Activated CD8-positive, alpha-beta memory T cell treated with anti-CD3 and anti-CD28 coated beads for 4 hours (primary cell): ENCODE measurements at places on chromosomes 6 and 20.
A peak's percentile ranks its signal among the peaks of the same experiment; 100 is the strongest.

DNA sequence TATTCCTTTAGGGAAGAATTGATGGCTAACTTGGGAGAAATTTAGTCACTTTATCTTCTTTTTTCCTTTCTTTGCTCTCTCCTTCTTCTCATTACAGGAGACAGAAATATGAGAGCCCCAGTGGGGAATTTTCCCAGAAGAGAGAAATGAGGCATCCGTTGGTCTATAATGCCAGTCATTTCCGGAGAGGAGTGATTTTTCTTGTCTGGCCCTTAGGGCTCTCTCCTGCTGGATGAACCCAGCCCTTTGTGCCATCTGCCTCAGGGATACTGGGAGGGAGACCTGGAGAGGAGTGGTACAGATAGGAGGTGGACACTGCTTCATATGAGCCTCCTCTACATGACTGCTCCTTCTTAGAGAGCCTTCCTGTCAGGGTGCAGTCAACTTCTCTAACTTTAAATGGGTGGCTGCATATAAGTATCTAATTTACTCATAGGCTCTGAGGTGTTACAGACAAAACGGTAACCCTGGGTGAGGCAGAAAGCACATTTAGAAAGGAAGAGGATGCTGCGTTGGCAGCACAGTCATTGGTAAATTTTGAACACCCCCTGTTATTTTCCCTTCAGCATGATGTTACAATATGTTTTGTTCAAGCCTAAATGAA is 21.9 kb downstream of the RIMS1 start:
- DNase-seq: no peak

GRCh38 chr6:74749211-74750147 is 456.4 kb downstream of the COL12A1 start:
- DNase-seq: no peak

DNA sequence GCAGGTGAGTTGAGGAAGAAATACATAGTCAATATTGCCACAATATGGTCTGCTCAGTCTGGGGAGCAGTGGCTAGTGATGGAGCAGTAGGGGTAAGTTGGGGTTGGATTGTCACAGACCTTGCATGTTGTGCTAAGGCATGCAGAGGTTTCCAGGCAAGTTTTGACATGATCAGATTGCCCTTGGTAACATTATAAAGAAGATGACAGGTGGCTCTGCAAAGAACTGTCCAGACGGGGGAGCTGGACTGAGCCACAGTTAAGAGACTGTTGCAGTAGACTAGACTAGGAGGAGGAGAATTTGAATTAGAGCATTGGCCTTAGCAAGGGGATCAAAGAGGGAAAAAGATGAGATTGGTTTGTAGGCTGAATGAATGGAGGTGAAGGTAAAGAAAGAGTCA is 23.4 kb downstream of the ATRN start:
- no peak for DNase-seq

- DNase-seq: peak; percentile 71
Measured at GRCh38 chr6:85482905-85483700, 33.2 kb downstream of the NT5E start.

GRCh38 chr20:23520185-23520584 is 29.3 kb downstream of the CST8 start:
- DNase-seq: no peak

DNA sequence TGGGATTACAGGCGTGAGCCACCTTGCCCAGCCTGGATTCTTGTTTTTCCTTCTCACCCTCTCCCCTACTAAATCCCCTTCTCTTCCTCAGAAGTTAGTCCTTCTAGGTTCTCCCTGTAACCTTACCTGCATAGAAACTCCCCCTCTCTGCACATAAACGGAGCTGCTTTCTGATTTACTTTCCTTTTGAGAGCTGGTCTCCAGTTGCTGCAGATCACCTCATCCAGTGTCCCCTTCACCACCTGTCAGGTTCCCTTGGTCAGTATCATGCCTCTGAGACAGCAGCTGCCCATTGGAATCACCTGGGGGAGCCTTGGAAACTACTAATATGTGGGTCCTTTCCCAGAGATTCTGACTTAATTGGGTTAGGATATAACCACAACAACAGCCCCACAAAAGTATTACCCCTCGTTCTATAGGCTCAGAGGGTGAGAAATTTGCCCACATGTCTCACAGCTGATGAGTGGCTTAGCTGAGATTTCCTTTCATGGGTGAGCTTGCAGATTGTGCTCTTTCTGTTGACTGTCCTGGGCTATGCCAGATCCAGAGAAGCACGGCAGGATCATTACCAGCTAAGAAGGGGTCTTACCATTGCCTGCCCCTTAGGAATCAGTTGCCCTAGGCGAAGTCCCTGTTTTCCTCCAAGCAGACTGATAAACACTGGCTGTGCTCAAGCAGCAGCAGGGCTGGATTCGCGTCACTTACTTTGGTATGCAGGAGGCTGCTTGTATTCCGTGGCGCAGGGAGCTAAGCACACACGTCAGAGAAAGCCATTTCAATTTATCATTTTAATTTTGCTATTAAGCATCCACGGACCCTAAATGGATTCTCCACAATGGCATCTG is 51.3 kb downstream of the AKAP12 start:
- DNase-seq: no peak

DNA sequence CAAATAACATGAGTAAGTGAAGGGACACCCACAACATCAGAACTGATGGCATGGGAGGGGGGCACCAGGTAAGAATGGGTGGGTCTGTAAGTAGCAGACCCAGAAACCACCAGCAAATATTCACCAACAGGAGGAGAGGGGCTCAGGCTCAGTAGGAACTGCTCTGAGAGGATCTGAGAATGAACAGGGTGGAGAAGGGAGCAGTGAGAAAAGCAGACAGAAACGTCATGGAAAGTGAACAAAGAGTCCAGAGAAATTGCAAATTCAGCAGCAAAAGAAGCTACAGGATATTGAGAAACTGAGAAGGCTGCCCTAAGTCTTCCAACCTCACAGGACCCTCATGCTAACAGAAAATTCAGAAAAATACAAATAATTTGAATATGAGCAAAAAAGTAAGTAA is 121.3 kb downstream of the KIF16B start:
- DNase-seq: no peak

DNA sequence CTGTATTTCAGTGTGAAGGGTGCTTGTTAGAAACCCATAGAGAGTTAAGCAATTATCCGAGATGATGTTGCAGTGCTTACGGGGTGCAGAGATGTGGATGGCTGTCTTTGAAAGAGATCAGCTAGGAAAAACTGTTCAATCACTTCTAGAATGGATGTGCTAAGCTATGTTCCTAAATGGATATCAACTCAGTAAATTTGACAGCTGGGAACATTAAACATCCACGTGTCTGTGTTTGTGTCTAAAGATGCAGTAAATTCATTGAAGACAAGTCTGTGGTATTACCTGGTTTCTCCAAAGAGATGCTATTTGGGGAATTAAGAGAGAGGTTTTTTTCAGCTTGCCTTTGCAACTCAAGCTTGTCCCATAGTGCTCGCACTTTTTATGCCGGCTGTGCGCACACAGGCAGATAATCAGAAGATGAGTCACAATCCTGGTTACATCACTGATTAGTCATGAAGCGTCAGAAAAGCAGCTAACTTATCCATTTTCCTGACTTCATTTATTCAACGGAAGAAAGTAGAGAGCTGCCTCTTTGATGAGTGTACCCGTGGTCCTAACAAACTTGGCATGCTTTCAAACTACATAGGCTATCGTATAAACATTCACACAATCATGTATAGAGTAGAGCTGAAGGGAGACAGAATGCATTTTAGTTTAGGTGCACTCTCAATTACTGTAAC is 691.7 kb upstream of the SLC35B3 start:
- DNase-seq: no peak

DNA sequence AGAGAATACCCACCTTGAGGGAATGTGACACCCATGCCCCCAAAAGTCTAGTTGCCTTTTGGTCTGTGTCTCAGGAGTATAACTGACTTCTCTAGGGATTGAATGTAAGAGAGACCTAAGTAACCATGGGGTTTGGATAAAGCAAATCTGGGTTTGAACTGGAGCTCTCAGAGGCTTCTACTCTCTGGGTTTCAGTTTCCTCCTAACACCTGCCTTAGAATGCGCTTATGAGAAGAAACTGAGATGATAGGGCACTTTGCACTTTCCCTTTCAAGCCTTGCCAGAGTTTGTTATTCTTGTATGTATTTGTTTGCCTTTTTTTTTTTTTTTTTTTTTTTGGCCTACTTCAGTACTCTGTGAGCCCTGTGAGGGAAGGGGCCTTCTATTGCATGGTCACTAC is 19.4 kb downstream of the SDHAF4 start:
- DNase-seq: no peak

DNA sequence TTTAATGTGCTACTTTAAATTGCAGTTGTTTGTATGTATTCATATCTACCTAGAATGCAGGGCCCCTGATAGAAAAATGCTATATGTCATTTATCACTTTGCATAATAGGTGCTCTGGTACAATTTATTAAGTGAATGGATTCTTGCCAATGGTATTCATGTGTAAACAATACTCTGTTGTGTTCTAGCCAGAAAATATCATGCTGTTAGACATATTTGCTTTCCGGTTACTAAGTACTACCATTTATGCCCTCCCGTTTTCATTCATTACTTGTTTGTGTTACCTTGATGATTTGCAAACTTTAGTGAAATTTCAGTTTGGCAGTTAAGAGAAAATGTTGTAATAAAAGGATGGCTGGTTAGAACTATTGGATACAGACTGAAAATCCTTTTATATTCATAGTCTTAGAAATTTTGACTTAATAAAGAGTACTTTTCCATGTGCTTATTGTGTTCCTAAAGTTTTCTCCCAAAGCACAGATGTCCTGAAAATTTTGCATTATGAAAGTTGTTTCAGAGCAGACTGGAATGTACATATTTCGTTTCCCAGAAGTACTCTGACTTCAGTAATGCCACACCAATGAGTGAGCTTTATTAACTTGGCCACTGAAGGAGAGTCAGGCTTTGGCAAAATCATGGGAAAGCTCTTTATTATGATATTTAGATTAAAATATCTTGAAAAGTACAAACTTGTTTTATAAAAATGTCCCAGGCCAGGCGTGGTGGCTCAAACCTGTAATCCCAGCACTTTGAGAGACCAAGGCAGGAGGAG is 31.5 kb downstream of the RPF2 start:
- no peak for DNase-seq

DNA sequence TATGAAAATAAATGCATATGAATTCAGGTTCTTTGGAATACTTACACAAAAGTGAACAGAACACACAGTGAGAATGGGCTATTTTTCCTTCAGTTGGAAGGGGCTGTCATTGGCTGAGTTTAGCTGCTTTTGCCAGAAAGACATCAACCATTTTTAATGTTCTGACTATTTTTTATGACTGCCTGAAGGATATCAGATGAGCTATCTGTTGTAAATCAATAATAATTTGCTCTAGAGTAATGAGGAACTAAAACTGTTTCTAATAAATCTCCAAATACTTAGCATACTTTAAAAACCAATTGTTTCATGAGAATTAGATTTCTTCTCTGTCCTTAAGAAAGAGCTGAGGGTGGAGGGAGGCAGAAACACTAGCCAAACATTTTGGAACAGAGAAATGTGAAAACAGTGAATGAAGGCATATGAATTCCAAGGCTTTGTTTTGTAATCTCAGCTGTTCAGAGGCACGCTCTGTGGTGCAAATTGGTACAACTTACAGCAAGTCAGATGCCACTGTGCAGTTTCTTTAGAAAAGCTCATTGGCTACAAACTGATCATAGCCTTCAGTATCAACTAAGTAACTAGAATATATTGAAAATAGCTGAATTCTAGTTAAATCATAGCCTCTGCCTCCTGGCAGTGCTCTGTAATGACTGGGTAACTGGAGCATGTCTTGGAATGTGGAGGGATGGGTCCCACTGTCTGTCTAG is 228.9 kb upstream of the JAG1 start:
- no peak for DNase-seq

- DNase-seq: no peak
Measured at GRCh38 chr6:116550796-116551195, 2.8 kb upstream of the CALHM4 start.

DNA sequence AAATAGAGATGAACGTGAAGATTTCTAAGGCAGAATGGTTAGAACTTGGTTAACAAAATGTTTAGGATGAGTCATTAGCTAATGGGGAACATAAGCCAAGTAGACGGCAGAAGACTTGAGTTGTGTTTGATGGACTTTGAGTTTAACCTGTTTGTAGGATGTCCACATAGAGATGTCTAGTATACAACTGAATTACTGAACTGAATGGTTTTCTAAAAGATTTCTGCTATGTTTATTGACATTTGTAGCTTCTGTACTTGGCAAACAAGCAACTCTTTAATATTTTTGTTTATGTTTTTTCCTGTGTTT is 54.5 kb upstream of the DYNLRB1 start:
- no peak for DNase-seq

DNA sequence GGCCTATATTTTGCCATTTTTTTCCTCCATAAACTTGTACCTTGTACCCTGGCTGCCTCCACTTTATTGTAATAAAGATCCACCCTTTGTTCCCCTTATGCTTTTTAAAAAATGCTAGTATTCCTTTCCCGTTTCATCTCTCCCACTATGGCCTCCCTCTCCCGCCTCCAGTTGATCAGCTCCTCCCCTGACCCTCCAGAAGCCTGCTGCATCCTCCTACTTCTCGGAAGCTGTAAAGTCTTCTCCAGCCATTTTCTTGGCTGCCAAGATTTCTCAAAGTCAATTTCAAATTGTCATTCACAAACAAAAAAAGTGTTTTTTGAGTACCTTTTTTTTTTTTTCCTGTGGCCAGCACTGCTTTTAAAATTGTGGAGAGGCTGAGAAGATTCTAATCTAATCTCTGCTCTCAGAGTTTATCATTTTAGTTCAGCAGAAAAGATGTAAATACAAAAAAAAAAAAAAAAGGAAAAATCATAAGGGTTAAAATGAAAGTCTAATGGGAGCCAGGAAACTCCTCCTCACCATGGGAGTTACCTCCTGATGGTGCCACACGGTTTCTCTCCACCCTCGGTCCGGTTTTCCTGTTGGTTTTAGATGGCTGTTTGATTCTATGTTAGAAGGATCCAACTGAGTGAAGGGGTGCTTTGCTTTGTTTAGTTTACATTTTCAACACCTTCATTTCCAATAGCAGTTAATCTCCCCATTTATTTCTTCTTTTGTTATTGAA is 103.0 kb upstream of the KCNK16 start:
- DNase-seq: no peak

DNA sequence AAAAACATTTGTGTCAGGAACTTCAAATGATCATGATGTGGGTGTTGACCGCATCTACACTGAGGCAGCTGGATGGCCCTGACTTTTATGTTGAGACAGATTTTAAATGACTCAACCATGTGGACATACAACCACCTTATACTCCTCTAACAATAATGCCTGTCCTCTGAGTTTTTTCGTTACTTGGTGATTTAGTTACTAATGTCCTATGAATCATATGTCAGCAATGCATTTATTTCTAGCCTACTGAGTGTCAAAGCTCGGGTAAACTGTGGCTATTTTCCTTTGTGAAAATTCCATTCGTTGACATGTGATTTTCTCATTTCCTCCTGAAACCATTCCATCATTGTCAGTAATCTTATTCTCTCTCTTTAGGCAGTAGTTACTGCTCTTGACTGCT is 38.9 kb upstream of the NKX2-4 start:
- DNase-seq: no peak

GRCh38 chr20:60977901-60978300 is 274.2 kb upstream of the CDH4 start:
- DNase-seq: no peak
